ENCODE measurements at places on chromosomes 1 and 21.

- no peak for DNase-seq
Measured at GRCh38 chr1:53847980-53848379, 9.9 kb upstream of the NDC1 start.

GRCh38 chr1:118960567-118961136 is 27.5 kb downstream of the TBX15 start:
- no peak for DNase-seq

DNA sequence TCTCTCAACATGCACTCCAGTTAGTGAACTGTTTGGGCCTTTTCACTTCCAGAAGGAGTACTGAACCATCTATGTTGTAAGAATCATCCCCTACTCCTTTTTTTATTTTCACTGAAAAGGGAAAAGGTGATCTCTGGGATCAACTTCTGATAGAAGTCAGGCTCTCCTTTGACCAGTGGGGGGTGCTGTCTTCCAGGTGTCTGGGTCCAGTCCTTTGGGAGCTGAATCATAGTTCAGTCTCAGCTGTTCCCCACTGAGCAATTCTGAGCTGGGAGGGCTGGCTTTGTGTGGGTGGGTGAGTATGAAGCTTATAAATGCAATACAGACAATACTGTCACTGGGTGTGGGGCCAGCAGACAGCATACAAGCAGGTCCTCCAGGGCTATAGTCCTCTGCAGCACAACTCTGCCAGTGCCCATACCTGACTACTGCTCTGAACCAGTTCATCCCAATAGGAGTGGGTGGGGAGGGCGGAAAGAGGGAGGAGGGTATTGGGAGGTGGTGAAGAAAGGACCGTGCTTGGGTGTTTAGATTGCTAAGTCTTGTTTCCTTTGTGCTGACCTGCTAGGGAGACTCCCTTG is 12.5 kb upstream of the SARS1 start:
- DNase-seq, result no peak

DNA sequence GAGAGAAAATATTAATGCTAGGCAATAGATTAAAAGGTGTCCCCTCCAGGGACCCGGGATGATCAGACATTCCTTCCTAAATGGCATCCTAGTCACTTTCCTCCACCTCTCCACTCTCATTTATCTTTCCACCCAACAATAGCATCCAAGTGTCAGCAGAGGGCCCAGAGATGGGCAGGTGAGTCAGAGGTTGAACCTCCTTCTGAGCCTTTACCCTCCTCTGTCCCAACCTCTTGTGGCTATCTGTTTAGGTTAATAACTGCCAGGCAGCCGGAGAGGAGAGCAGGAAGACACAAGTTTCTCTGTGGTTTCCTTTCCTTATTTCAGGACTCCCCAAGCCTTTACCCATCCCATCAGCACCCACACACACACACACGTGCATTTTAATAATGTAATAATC is 4.1 kb downstream of the GJA5 start:
- no peak for DNase-seq

DNA sequence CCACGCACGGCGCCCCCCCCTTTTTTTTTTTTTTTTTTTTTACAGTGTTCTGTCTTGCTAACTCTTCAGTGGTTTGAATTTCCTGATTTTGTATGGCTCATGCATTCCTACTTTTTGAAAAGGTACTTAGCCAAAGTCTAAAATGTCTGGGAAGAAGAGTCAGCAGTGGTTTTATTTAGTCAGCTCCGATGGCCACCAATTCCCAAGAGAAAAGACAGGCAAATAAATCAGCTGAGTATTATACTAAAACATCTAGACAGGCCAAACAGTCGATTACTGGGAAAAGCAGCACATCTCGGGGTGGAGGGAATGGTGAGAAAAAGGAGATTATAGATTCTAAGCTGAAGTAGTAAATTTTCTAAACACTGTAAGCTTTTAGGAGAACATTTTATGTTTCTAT is 192.5 kb upstream of the ZRANB2 start:
- no peak for DNase-seq

GRCh38 chr1:29517251-29518086 is 281.1 kb downstream of the PTPRU start:
- DNase-seq, result no peak

DNA sequence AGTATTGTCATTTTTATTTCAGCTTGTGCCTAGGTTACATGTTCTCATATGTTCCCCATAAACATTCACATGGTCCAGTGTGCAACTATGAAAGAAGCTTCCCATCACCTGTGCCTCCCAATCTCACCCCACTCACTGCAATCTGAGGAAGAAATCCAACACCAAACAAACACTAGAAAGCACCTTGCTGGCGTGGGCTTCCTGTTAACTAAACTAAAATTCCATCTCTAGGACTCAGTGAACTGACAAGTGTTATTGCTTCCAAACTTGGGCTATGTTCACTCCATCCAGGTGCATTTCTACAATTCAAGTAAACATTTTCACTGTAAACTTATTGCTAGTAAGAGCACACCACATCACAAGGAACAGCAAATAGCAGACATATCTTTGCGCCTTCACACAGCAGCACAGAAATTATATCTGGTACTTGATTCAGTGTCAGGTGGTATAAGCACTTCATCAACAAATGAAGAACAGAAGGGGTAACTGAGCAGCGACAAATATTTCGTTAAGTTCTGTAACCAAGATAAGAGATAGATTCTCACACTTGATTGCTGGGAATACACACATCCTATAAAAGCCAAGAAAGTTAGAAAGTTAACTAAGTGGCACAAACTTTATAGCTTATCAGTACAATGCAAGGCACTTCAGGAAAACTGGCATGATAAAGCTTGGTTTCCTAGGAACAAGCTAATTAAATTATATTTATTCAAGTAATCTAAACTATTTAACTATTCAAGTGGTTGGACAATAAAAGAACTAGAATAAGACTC is 8.9 kb upstream of the KCNJ15 start:
- DNase-seq, result peak; percentile 7

DNA sequence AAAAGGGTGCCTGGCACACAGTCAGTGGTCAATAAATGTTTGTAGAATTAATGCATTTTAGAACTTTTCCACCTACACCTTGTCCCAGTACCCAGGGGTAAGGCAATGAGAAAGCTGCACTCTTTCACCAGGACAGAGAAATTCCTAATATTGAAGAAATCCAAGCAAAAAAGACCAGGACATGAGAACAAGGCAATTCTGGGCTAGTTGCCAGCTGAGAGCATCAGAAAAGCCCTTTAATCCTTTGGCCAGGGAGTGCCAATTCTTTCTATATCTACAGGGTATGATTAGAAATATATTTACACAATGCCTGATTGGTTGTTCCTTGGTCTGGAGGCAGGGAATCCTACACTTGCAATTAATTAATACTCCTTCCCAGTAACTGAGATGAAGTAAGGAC is 492.4 kb upstream of the NFIA start:
- no peak for DNase-seq

DNA sequence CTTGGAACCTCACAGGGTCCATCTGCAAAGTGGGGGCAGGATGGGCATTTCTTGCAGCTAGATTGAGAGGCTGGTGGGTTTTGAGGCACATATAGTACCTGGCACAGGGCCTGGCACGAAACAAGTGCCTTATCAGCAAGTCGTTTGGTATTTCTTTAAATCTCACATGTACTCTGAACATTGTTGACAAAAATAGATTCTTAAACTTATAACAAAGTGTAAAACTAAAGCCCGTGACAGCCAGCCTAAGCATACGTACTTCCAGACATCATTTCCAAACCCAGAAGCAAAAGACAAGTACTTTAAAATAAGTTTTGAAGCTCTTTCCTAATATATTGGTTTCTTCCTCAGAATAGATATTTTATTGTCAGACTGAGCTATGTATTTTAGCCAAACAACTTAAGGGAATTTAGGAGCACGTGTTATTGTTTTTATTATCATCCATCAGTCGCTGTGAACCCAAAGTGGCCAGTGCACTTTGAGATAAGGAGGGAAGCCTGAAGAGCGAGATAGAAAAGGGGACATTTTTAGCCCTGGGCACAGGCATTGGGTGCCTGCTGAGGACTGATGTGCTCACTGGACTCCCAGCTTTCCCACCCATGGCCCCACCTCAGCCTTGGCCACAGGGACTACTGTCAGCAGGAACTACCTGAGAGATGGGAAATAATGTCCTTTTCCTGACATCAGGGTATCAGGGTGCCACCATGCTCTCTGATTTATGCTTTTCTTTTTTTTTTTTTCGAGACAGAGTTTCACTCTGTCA is 3.0 kb downstream of the FBLIM1 start:
- no peak for DNase-seq

DNA sequence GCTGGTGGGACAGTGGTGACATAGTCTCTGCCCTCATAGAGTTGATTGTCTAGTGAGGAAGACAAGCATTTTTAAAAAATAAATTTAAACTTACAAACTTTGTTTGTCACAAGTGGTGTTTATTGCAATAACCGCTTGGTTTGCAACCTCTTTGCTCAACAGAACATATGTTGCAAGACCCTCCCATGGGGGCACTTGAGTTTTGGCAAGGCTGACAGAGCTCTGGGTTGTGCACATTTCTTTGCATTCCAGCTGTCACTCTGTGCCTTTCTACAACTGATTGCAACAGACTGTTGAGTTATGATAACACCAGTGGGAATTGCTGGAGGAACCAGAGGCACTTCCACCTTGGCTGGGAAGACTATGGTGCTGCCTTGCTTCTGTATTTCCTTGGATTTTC is 58.4 kb downstream of the LAMC2 start:
- no peak for DNase-seq

DNA sequence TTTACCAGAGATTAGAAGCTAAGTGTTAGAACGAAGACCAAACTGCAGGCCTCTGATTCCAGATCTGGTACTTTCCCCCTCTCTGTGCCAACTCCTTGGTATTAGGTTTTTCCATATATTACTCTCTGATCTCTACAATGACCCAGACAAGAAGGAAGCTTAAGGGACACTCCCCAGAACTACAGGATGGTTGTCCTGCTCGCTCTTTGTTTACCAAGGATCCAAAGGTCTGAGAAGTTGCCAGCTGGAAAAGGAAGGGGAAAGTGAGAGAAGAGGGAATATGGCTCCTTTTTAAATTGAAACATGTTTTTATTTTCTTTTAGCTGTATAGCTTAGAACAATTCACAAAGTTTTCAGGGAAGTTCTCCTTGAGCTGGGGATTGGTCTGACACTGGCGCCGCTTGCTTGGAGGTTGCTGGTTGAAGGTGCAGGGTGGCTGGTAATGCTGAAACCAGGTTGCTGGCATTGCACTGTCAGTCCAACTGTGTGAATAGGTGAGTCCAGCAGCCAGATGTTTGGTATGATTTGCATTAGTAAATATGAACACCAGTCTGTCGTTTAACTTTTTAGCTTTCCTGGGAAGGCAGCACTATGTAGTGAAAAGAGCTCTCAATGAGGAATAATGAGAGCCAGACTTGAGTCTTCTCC is 89.3 kb downstream of the NOS1AP start:
- DNase-seq, result no peak

GRCh38 chr1:4032571-4032970 is 132.5 kb upstream of the C1orf174 start:
- DNase-seq, result no peak

- peak; percentile 21 for DNase-seq
Measured at GRCh38 chr1:51189421-51190073, 46.5 kb upstream of the RNF11 start.

DNA sequence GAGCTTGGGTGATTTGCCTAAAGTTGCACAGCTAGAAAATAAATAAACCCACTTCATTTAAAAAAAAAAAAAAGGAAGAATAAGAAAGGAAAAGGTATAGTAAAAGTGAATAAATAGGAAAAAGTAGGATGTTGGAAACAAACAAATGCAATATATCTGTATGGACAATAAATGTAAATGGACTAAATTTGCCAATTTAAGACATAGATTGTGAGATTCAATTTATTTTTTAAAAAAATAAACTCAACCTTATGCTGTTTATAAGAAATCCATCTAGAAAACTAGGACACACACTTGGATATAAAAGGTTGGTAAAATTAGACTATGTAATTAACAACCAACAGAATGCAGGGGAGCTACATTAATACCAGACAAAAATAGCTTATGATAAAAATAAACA is 300.0 kb downstream of the AJAP1 start:
- DNase-seq, result no peak

- no peak for DNase-seq
Measured at GRCh38 chr1:106995970-106996369, 60.5 kb upstream of the PRMT6 start.

DNA sequence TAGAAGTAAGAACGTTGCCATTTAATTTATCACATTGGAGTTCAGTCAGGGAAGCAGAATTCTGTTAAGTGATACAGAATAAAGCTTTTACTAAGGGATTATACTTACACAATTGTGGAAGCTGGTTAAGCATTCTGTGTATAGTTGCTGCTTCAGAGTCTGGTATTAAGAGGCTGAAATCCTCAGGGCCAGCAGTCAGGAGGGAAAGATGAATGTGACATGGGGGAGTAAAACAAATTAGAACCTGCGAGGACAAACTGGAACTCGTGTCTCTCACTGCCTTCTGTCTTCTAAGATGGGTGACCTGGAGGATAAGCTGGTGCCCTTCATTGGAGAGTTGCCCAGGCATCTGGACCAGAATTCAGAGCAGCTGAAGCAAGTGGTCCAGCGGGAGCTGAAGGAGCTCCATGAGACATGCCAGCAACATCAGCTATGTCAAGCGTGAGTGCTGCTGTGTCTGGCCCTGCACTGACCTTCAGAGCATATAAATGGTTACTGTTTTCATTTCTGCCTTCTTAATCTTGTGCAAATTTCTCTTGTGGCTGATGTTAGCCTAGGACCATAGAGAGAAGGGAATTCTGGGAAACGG is 23.0 kb downstream of the MARK1 start:
- no peak for DNase-seq

DNA sequence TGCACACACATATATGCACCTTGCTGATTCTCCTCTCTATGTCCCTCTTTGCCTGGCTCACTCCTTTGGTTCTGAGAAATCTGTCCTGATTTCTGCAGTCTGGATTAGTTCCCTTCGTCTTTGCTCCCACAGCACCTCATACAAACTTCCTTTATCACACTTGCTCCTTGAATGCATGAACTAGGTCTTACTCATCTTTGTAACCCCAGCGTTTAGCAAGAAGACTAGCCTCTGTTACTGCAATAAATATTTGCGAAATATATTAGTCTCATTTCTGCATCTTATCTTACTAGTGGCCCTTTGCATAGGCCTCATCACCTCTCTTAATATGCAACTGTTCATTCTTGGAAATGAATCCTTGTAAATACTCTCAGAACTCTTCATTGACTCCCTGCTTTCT is 11.4 kb downstream of the SMYD2 start:
- no peak for DNase-seq

GRCh38 chr1:90220941-90221693 is 226.2 kb downstream of the ZNF326 start:
- no peak for DNase-seq

DNA sequence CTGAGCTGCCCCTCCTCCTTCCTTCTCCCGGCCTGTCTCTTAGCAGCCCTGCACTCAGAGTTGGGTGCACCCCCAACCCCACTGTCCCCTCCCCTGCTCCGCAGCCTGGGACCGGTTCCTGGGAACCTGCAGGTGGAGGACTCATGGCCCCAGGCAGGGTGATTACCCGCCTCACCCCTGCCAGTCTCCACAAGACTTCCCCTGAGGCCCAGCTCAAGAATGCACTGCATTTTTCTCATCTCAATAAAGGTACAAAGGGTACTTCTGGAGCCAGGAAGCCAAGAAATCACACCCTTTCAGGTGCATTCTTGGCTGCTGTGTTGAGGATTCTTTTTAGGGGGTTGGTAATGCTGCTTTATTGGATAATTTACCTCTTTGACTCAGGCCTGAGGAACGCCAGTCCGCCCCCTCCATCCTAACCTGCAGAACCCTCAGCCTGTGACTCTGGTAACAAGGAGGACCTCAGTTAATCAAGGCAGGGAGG is 126.3 kb upstream of the TMPRSS2 start:
- DNase-seq, result no peak
